ENCODE measurements at places on chromosomes 1 and 21. TPM values are rescaled to one million over a fixed set of nuclear protein-coding genes. Genes with fewer than 3 reads are reported as not detected.
A peak's percentile ranks its signal among the peaks of the same experiment; 100 is the strongest.

DNA sequence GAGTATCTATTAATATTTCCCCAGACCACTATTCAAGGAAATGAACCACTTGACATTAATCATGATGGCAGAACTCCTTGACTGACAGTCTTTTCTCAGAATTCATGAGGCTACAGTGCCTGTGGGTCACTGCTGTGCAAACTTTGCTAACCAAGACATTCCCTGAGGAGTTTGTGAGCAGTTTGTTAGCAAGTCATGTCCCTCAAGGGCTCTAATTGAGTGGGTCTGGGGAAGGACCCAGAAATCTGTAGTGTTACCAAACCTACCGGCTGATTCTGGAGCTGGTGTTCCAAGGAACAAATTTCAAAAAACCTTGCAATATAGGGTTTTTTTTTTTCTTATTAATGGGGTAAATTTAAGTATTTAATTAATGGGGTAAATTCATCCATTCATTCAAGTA, 103.2 kb upstream of the VANGL1 start:
- DNase-seq: no peak
- no peaks in the 10 kb centered on the region for H3K4me1 ChIP-seq
- no peaks in the 10 kb centered on the region for H3K27me3 ChIP-seq
- H3K4me3 ChIP-seq: no peak overlapping the region
- H3K36me3 ChIP-seq: no peaks in the 10 kb centered on the region
- H3K27ac ChIP-seq: no peak overlapping the region

The IVL gene
- not detected for total RNA-seq

The INAVA gene
- total RNA-seq: 0.28 TPM

DNA sequence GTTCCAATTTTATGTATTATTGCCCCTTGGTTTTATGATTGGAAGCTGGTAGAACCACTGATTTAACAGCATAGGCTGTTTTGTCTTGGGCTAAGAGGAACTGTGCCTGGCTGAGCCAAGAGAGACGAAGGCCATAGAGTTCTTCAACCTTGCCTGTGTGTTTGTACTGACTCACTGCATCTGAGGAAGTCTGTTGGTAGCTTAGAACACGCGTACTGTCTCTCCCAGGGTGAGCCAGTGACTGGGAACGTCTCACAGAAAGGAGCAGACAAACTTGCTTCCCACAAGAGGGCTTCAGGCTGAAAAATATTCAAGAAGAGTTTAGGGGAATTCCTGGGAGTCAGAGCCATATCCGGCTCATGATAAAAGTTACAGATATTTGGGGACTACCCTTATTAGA, 14.9 kb downstream of the TMEM51 start:
- no peak for DNase-seq
- H3K4me1 ChIP-seq: no peaks in the 10 kb centered on the region
- H3K27ac ChIP-seq: no peak overlapping the region

The BRDT gene
- not detected for total RNA-seq

- H3K4me1 ChIP-seq: no peaks in the 10 kb centered on the region
- no peak overlapping the region for H3K4me3 ChIP-seq
- H3K27me3 ChIP-seq: no peaks in the 10 kb centered on the region
- no peak overlapping the region for H3K27ac ChIP-seq
These were observed 14.0 kb downstream of the DNALI1 start for GRCh38 chr1:37570528-37571334.

The SMCP gene
- total RNA-seq: not detected

GRCh38 chr1:220827445-220828178, 40.9 kb downstream of the MTARC1 start:
- H3K4me3 ChIP-seq: no peak overlapping the region
- H3K36me3 ChIP-seq: no peaks in the 10 kb centered on the region
- no peak overlapping the region for H3K27ac ChIP-seq
- no peaks in the 10 kb centered on the region for H3K4me1 ChIP-seq
- DNase-seq: no peak

The RNF2 gene
- 27.0 TPM for total RNA-seq

DNA sequence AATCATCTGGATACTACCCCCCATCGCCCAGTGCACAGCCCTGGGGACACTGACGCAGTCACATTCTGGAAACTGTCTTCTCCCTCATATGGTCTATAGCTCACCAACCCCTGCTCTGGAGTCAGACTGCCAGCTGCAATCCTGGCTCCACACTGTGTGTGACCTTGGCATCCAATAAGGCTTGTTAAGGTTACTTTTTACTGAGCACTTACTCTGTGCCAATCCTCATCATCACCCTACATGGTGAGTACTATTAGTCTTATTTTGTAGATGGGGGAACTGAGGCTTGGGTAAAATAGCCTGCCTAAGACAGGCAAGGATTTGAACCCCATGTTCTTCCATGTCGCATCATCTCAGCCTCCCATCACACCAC, 34.9 kb downstream of the AHDC1 start:
- no peak for DNase-seq
- H3K4me1 ChIP-seq: peaks cover 21% of the 10 kb centered on the region
- no peaks in the 10 kb centered on the region for H3K36me3 ChIP-seq
- peak overlapping the region; percentile 55 for H3K4me3 ChIP-seq
- H3K27ac ChIP-seq: peak overlapping the region; percentile 60

The LRRC47 gene
- total RNA-seq: 54.5 TPM

DNA sequence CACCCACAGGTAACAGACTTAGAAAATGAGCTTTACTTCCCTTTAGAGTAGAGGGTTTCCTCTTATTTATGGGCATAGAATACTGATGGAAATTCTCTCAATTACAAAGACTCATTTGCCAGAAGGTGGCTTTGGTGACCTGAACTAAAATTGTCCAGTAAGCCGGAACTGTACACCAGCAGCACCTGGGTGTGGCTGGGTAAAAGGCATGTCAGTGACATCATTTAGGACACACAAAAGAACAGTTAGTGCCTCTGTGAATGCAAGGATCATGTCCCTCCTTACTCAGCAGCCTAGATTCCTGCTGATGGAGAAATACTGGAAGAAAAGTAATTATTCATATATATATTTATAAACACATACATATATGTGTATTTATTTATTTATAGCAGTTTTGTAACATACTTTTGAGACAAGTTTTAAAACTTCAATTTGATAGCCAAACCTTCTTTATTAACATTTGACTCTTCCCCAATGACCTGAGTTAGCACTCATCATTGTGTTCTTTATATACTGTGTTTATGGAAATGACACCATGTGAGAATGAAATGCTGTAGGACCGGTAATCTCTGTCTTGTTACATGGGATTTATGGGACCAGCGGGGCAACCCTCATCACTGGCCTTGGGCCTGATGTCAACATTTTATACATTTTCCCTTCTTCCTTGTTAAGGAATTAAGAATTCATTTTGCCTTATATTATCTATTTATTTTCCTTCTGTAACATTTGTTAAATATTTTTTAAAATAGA, 274.4 kb downstream of the BRINP2 start:
- H3K36me3 ChIP-seq: no peaks in the 10 kb centered on the region
- no peaks in the 10 kb centered on the region for H3K27me3 ChIP-seq
- no peak overlapping the region for H3K27ac ChIP-seq
- H3K4me3 ChIP-seq: no peak overlapping the region
- no peaks in the 10 kb centered on the region for H3K4me1 ChIP-seq

The OVAAL gene
- total RNA-seq: not detected

DNA sequence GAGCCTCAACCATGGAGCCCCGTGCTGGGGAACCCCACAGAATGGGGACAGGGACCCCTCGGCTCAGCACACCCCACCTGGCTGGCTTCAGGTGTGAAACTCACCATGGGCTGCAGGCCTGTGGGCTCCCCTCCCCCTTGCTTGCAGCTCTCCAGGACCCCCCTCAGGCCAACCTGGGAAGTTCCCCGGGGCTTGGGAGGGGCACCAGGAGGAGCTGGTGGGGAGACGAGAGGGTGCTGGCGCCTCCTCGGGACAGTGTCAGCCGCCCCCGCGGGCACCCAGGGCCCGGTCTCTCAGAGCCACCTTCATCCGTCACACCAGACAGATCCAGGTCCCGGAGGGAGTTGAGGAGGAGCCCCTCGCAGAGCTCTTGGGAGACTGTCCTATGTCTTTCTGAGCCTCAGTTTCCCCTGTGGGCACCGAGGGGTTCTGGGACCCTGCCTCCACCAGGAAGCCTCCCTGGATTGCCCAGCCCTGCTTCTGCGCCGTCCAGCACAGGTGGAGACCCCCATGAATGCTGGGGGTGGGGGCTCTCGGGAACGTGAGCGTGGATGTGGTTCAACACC, 657 bp upstream of the TNFRSF18 start:
- no peaks in the 10 kb centered on the region for H3K27me3 ChIP-seq
- no peak for DNase-seq
- H3K4me1 ChIP-seq: peaks cover 53% of the 10 kb centered on the region
- no peaks in the 10 kb centered on the region for H3K36me3 ChIP-seq

DNA sequence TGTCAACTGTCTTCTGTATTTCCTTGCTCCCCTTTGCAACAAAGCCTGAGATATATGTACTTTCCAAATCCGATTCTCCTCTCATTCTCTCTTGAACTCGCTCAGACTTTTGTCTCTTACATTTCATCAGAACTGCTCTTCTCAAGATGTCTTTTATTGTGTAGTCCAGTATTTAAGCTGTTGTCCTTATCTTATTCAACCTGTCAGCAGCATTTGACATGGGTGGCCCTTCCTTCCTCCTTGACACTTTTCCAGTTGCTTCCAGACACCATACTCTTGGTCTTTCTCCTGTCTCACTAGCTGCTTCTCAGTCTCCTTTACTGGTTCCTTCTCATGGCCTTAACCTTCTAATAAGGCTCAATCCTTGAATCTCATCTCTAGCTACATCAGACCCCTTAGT, 47.0 kb downstream of the TSNAX start:
- no peaks in the 10 kb centered on the region for H3K36me3 ChIP-seq
- no peaks in the 10 kb centered on the region for H3K4me1 ChIP-seq
- H3K4me3 ChIP-seq: no peak overlapping the region
- DNase-seq: no peak

Data from CD4-positive, alpha-beta memory T cell (primary cell).